Activated naive CD4-positive, alpha-beta T cell treated with anti-CD3 and anti-CD28 coated beads, Interleukin-2, amount 50 U/mL, for 72 hours (primary cell): ENCODE measurements at places on chromosomes 5 and 9.

GRCh38 chr9:392077-392804 is 177.6 kb downstream of the DOCK8 start:
- DNase-seq = no peak

GRCh38 chr5:77170-77501 is 14.8 kb upstream of the PLEKHG4B start:
- no peak for DNase-seq

- no peak for DNase-seq
Observed at GRCh38 chr5:131276072-131276471, 12.2 kb downstream of the CDC42SE2 start.

GRCh38 chr5:175582697-175583096 is 75.2 kb upstream of the HRH2 start:
- DNase-seq = no peak

DNA sequence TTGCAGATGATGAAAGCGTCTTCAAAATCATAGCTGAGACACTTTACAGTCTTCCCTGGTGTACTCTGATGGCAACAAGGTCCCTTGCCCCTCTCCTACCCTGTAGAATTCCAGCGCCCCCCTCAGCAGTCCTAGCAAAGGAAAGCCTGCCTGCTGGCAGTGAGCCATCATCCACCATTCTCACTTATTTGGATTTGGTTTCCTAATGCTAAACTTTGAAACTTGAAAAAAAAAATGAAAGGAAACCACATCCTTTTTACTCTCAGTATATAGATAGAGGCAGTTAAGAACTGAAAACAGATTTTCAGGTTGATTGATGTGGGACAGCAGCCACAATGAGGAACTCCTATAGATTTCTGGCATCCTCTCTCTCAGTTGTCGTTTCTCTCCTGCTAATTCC is at the start of gene GZMA:
GZMA (plus strand) TSS at position 299 of the 400 bp plus-strand sequence; CDS start at position 336, 37 bp downstream.
- no peak for DNase-seq

DNA sequence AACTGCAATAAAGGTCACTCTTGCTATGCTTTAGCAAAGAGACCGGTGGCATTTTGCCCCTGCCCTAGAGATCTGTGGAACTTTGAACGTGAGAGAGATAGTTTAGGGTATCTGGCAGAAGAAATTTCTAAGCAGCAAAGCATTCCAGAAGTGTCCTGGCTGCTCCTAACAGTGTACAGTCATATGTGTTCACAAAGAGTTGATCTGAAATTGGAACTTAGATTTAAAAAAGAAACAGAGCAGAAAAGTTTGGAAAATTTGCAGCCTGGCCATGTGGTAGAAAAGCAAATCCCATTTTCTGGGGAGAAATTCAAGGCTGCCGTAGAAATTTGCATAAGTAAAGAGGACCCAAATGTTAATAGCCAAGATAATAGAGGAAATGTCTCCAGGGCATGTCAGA is 169.2 kb downstream of the FGF1 start:
- no peak for DNase-seq
